ENCODE measurements at places on chromosomes 3 and 15.

GRCh38 chr15:56672721-56673120, 60.6 kb downstream of the ZNF280D start:
- no peak for DNase-seq

- DNase-seq = no peak
Measured at GRCh38 chr15:47968593-47968992, 152.2 kb upstream of the SLC24A5 start.

DNA sequence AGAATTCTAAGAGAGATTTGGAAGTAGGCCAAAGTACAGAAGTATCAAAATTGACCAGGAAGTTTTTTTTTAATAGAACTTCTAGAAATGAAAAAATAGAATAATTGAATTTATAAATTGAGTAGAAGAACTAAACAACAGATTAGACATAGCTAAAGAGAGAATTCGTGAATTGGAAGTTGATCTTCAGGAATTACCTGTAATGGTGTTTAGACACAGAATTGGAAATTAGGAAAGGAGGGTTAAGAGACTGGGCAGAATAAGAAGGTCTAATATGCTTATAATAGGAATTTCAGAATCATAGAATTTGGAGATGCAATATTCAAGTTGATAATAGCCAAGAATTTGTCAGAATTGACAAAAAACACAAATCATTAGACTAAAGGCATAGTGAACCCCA, 16.2 kb downstream of the ACVR2B start:
- DNase-seq = no peak

GRCh38 chr3:4996771-4997291, 17.6 kb downstream of the BHLHE40 start:
- no peak for DNase-seq

DNA sequence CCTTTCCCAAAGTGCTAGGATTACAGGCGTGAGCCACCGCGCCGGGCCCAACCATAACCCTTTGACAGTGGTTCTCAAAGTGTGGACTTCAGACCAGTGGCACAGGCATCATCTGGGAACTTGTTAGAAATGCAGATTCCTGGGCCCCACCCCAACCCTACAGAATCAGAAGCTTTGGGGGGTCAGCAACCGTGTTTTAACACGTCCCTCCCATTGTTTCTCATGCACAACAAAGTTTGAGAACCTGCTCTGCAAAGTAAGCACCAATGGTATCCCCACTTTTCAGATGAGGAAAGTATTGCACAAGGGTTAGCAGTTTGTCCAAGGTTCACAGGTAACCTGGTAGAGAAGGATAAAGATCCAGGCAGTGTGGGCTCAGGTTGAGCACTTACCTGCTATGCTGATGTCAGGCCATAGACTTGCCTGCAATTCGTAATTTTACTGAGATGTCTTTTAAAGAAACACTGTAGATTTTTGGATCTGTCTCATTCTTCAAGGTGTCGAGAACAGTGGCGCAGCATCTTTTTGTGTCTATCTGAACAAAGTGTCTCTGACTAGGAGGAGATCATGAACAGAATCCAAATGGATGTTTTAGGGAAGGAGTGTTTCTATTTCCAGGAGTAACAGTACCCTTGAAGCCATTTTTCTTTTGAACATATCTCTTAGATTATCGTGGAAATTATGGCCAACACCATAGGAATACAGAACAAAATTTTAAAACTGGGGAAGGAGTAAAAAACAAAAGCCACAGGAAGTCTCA, 2.5 kb downstream of the GXYLT2 start:
- DNase-seq = no peak

- no peak for DNase-seq
Measured at GRCh38 chr3:142097099-142097843, 52.1 kb downstream of the TFDP2 start.

- DNase-seq = no peak
Measured at GRCh38 chr15:83682476-83683088, 28.7 kb downstream of the ADAMTSL3 start.

GRCh38 chr15:92117261-92117731, 263.8 kb downstream of the SLCO3A1 start:
- DNase-seq = no peak

DNA sequence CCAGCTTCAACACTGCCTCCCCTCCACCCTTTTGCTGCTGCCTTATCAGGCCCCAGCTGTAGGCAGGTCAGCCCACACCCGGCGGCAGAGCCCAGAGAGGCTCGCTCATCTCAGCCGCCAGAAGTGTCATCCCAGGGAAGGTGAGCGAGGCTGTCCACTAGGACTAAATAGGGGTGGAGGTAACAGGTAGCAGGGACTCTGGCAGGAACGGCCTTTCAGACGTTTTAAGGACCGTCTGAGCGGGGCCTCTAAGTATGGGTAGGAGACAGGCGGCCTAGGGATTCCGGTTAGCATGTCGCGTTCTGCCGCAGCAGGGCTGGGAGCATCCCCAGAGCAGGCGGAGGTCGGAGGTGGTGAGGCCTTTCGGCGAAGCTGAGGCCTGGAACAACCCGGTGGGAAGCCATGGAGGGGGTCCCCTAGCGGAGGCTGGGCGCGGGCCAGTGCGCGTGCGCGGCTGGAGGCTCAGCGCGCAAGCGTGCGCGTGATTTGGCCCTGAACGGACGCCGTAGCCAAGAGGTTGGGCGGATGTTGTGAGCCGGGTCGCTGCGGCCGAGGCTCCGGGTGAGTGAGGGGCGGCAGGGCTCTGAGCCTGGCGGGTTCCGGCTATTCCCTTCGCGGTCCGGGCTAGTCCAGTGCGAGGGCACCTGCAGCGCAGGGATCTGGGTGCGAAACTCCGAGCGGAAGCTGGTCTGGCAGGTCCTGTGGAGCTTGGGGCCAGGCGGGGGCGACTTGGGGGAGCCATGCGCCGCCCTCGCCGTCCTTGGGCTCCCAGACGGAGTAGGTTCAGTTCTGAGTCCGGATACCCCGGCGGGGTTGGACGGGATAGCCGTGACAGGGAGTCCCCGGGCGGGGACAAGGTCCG, at the start of the genes MST1 and RNF123:
Gene MST1 (minus strand): TSS at position 429 of the 862 bp plus-strand sequence. CDS start 783 bp downstream, outside the sequence.
Gene RNF123 (plus strand): TSS at position 512 of the 862 bp plus-strand sequence. CDS start 1,609 bp downstream, outside the sequence.
- no peak for DNase-seq

DNA sequence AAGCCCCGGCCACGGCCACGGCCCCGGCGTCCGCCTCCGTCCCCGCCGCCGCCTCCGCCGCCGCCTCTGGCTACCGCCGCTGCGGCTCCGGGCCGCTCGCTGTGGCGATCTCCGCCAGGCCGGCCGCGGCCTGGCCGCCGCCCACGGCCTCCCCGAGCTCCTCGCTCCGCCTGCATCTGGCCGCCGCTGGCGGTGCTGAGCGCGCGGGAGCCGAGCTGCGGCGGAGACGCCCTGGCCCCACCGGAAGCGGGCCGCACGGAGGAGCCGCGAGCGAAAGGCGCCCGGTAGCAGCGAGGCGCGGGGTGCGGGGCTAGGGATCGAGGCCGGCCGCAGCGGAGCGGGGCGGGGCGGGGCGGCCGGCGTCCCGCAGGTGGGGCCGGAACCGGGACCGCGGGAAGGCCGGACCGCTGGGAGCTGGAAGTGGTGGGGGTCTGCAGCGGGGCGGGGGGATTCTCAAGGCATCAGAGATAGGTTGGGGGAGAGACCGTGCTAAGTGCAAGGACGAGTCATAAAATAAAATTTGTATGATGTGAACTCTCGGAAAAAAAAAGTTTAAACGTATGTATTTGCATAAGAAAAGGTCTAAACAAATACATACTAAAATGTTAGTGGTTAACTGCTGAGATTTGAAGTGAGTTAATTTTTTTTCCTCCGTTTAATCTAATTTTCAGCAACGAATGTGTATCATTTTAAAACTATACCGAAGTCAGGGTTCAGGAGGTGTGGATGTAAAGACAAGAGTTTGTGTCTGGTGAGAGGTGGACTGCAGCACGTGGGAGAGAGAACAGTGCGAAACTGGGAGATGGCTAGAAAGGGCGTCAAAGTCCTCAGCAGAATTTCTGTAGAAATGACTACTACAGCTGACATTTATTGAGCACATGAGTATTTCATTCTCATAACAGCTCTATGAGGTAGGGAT, at the start of gene AVEN:
Gene AVEN (minus strand): TSS at position 334 of the 919 bp plus-strand sequence. CDS start 158 bp downstream, at position 176.
- no peak for DNase-seq

All from SIG-M5 (cell line).